ENCODE measurements at places on chromosomes 7 and 10.

DNA sequence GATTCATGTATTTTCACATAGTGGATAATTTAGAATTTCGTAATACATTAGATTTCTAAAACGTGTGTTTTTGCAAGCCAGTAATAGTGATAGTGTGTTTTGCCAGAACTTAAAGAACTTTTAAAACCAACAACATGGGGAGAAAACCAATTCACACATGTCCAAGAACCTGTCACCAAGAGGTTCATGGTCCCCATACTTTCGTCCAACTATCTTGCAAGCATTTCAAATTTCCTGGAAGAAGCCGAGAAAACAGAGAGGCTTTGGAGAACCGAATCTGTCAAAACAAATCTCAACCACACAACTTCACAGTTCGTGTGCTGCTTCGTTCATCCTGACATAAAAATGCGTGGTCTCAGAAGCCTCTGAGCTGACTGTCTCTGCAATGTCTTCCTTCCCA is 31.9 kb downstream of the GFRA1 start:
- peak; percentile 84 for DNase-seq

DNA sequence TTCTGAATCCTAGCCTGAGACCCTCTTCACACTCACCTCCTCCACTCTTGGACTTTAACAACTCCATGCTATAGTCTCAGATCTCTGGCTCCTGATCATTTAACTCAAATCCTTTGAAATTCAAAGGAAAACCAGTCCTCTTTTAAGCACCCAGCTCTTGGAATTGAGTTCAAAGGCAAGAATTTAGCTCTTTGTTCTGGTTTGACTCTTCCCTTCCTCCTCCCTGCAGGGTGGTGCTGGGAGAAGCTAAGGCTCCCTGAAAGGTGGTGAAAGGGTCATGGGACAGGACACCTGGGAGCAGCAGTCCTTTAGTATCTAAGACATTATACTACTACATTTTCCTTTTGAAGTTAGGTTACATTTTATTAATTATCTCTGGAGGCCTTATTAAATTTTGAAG is 259.4 kb downstream of the CCSER2 start:
- DNase-seq: no peak

DNA sequence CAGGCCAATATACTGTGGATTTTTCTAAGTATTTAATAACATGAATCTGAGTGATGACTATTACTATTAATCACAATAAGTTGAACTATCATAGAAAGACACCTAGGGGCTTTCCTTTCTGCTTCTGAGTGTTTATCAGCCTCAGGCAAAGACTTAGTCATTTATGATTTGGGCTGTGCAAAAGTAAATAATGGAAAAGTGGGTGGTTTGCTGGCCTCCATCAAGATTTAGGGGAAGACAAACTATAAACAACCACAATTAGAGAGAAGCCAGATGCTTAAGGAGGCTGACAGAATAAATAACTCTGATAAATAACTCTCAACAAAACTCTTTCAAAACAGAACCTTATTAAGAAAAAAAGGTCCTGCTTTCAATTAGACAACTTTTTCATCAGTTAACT is 64.7 kb downstream of the MACC1 start:
- DNase-seq: no peak

DNA sequence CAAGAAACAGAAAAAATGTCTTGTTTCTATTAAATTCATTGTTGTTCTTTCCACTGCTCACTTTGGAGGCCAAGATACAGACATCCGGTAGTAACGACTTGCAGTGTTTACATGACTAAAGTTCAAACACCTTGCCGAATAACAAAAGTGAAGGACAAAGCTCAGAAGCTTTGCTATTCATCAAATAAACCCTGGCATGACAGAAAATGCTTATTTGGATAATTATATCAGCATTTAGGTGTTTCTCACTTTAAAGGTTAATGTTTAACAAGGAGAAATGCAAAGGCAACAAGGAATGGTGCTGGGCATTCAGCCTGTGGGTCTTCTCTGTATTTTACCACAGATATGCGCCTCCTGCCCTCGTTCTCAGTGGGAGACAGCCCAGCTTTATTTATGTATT is 5.4 kb upstream of the PTF1A start:
- no peak for DNase-seq

All from tongue (tissue), 3 donors.